ENCODE measurements at places on chromosomes 16 and 17. TPM values are rescaled to one million over a fixed set of nuclear protein-coding genes. Genes with fewer than 3 reads are reported as not detected.
A peak's percentile ranks its signal among the peaks of the same experiment; 100 is the strongest.

DNA sequence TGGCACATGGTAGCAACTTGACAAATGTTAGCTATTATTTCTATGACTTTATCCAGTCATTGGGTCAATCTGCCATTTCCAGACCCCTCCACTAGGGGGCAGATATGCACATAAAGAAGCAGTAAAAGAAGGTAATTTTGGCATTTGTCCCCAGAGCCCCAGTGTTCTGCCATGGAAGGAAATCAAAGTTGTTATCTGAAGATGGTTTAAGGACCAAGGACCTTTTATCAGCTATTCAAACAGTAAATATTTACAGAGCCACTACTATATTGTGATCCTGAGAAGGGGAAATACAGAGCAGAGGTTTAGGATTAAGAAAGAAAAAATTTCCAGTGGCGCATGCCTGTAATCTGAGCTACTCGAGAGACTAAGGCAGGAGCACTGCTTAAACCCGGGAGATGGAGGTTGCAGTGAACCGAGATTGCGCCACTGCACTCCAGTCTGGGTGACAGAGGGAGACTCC lies 20.0 kb downstream of the TRAF4 start:
- DNase-seq: peak; percentile 99
- no peak overlapping the region for H3K4me3 ChIP-seq
- H3K27ac ChIP-seq: no peak overlapping the region
- H3K27me3 ChIP-seq: no peaks in the 10 kb centered on the region
- H3K36me3 ChIP-seq: peaks cover 5% of the 10 kb centered on the region

The USP43 gene
- total RNA-seq: 0.30 TPM

- no peaks in the 10 kb centered on the region for H3K27me3 ChIP-seq
- H3K36me3 ChIP-seq: peaks cover 94% of the 10 kb centered on the region
- no peak overlapping the region for H3K27ac ChIP-seq
- no peaks in the 10 kb centered on the region for H3K4me1 ChIP-seq
- DNase-seq: no peak
- H3K4me3 ChIP-seq: no peak overlapping the region
Observed at GRCh38 chr17:68432086-68432864, 25.0 kb downstream of the WIPI1 start.

The ITGAE gene
- 17.5 TPM for total RNA-seq

The EVI2B gene
- total RNA-seq: 9.2 TPM

The TAT gene
- total RNA-seq: not detected

The CRHR1 gene
- not detected for total RNA-seq

DNA sequence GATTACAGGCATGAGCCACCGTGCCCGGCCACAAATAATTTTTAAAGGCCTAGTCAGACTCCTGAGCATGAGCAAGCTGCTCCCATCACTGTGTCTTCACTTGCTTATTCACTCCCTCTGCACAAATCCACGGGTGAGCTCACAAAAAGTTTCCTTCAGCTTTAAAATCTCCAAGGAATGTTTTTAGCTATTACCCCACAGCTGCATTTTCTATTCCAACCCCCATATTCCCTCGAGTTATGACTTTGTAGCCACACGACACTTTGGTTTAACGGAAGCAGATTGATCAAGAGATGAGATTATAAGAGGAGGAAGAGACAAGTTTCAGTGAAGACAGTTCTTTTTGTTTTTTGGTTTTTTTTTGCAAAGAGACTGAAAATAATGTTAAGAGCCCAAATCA lies 49.1 kb upstream of the SLC25A19 start:
- peaks cover 28% of the 10 kb centered on the region for H3K4me1 ChIP-seq
- no peak overlapping the region for H3K4me3 ChIP-seq
- DNase-seq: no peak
- no peaks in the 10 kb centered on the region for H3K36me3 ChIP-seq
- H3K27ac ChIP-seq: peak overlapping the region; percentile 37

- H3K4me1 ChIP-seq: peaks cover 100% of the 10 kb centered on the region
- no peaks in the 10 kb centered on the region for H3K36me3 ChIP-seq
- no peak overlapping the region for H3K4me3 ChIP-seq
- peak overlapping the region; percentile 92 for H3K27ac ChIP-seq
- H3K27me3 ChIP-seq: no peaks in the 10 kb centered on the region
Observed at GRCh38 chr16:24989494-24989893, 25.7 kb downstream of the ARHGAP17 start.

The ANKFN1 gene
- 0.63 TPM for total RNA-seq

- DNase-seq: no peak
- H3K27me3 ChIP-seq: no peaks in the 10 kb centered on the region
- no peak overlapping the region for H3K4me3 ChIP-seq
- no peaks in the 10 kb centered on the region for H3K4me1 ChIP-seq
- no peaks in the 10 kb centered on the region for H3K36me3 ChIP-seq
- H3K27ac ChIP-seq: no peak overlapping the region
Observed at GRCh38 chr17:29495011-29495410, 71.8 kb downstream of the ABHD15 start.
